Cardiac fibroblast (primary cell): ENCODE measurements at places on chromosomes 1 and 21.

GRCh38 chr1:49906365-49906764 is 117.4 kb downstream of the AGBL4 start:
- no peak for DNase-seq

GRCh38 chr1:1540090-1540817 is at the start of gene TMEM240:
Gene TMEM240, minus strand, starts transcription at chr1:1540624. Its CDS starts 278 bp downstream, at chr1:1540346.
- DNase-seq: peak; percentile 74

DNA sequence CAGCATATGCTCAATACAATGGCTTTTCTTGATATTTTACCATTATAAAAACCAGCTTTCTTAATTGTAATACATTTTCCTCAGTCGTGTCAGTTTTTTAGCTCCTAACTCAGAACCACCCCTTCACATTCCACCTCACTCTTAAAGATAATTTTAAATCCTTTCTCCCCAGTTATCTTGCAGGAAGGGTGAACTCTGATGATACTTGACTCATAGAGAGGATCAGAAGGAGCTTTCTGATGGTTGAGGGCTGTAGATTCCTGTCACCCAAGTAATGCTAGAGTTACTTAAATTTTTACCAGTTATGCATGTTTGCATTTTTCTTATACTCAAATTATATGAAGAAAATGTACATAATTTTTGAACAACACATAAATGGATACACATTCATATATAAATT is 233.7 kb downstream of the NCAM2 start:
- DNase-seq: no peak

DNA sequence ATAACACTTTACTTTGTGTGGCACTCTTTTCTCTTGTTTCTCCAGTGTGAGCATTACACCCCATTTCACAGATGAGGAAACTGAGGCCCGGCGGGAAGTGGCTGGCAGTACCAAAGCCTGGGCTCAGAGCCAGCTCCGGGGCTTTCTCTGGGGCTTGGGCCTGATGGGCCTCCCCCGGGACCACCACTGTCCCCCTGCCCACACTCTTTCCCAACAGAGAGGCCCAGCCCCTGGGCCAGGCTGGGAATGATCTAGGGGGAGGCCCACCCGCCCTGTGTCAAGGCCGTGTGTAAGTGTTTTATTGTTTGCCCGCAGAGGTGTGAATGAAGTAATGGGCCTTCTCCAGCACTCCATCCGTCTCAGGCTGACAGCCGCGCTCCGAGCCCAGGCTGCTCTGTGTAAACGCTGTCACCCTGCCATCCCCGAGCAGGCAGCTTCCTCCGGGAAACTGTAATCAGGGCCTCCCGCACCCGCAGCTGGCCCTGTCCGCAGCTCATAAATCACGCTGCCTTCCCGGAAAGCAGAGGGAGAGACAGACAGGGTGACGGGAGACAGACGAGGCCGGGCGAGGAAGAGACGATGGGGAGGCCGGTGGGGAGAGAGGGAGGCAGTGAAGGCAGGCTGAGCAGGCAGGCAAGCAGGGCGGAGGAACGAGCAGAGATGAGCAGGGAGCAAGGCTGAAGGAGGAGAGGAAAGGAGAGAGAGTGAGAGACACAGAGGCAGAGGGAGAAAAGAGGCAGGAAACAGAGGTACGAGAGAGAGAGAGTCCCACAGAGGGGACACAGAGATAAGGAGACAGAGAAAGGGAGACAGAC is 109.7 kb upstream of the ZBTB40 start:
- peak; percentile 60 for DNase-seq

- DNase-seq: peak; percentile 16
Measured at GRCh38 chr1:56375326-56375804, 204.0 kb downstream of the PLPP3 start.

GRCh38 chr1:247270003-247270402 is 14.1 kb downstream of the VN1R5 start:
- no peak for DNase-seq

GRCh38 chr1:58459911-58460310 is 86.6 kb downstream of the OMA1 start:
- DNase-seq: no peak

- no peak for DNase-seq
Measured at GRCh38 chr1:245580651-245581050, 425.9 kb downstream of the KIF26B start.

- DNase-seq: no peak
Measured at GRCh38 chr1:62897788-62898187, 113.9 kb downstream of the ATG4C start.

DNA sequence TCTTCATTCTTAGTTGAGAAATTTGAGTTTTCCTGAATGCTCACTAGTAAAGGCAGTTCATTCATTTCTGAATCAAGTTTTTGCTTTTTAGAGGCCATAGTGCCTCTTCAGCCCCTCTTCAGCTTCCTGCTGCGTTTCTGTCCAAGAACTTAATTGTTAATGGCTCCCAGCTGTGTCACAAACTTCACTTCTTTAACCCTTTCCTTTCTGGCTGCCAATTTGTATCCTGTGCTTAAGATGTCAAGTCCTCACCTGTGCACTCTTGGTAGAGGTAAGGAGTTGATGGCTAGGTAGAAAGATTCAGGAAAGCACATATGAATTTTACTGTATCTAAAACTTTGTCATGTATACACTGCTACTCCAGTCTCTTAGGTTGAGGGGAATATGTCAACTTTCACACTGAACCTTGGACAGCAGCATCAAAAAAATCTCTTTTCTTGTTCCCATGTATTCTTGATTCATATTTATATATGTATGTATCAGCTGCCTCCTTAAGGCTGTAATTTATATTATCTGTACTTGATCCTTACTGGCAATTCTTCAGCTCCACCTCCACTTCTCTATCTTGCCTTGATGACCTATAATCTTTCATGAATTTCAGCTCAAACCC is 612.8 kb downstream of the LMO4 start:
- no peak for DNase-seq

DNA sequence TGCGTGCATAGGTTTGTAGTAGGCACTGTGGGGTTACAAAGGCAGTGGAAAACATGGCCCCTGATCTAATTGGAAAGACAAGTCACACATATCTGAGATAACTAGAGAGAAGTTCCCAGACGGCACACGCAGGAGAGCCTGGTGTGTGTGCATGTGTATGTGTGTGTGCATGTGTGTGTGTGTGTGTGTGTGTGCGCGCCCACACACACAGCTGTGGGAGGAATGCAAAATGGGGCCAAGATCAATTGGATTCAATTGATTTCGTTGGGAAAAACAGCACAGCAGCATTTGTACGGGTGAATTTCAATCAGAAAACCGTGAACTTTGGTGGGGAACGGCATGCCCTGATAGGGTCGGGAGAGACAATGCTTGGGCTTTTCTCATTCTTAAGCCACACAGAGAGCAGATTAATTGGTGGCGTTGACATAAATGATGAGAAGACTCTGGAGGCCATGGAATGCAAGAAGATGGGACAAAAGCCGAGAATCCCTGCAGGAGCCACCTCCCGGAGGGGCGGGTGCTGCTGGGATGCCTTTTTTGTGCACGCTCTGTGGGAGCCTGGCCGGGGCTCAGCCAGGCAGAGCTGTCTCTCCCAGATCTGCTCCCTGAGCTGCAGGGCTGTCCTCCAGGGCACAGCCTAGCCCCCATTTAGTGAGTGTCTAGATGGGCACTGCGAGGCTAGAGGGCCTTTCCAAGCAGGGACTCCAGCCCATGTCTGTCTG is 322.0 kb downstream of the CAMTA1 start:
- DNase-seq: no peak

DNA sequence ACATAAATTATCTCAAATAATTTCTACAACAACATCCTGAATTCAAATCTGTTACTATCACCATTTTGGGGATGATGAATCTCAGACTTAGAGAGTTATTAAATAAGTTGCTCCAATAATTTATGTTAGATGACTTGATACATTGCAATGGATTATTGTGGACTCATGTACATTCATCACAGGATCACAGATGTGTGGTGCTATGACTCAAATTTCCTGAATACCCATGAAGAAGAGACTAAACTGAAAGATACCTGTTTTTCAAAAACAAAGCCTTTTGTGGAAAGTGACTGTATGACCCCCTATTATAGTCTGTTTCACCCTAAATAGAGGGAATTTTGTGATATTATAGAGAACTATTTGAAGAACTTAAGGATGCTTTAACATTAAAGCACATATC is 315.0 kb downstream of the PLA2G4A start:
- no peak for DNase-seq

DNA sequence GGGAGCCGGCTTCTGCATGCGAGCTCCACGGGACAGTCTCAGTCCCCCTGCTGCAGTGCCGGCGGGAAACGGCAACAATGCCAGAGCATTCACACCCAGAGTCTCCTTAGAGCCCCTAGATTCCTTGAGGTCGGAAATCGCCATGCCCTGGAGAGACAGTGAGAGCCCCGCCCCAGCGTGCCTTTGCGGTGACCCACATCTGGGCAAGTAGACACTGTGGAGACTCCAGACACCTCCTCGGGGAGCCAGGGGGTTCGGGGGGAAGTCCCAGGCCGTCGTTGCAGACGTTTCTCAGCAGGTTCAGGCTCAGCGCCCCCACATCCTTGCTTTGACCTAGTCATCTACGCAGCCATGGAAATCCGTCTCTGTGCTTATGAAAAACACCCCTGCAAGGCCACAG is 81.3 kb upstream of the ARHGEF16 start:
- DNase-seq: no peak

GRCh38 chr1:213564215-213564659 is 423.5 kb upstream of the PROX1 start:
- DNase-seq: no peak

DNA sequence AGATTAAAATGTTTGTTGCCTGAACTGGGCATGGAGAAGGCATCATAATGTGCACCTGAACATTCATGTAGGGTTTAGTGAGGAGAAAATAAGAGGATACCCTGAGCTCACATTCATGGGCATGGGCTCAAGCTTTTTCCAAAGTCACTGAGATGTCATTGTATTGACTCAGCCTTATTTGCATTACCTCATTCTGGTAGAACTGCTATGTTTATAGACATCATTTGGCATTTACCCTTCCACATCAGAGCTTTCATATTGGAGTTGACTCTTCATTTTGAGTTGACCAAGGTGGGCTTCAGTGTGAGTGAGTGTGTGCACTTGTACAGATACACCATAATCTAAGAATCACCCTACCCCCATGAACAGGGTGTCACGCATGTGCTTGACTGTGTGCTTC is 143.2 kb downstream of the PBX1 start:
- peak; percentile 47 for DNase-seq

GRCh38 chr1:215375381-215375780 is 191.7 kb upstream of the KCTD3 start:
- no peak for DNase-seq

- DNase-seq: peak; percentile 79
Measured at GRCh38 chr1:66503841-66504470, 30.0 kb upstream of the SGIP1 start.

DNA sequence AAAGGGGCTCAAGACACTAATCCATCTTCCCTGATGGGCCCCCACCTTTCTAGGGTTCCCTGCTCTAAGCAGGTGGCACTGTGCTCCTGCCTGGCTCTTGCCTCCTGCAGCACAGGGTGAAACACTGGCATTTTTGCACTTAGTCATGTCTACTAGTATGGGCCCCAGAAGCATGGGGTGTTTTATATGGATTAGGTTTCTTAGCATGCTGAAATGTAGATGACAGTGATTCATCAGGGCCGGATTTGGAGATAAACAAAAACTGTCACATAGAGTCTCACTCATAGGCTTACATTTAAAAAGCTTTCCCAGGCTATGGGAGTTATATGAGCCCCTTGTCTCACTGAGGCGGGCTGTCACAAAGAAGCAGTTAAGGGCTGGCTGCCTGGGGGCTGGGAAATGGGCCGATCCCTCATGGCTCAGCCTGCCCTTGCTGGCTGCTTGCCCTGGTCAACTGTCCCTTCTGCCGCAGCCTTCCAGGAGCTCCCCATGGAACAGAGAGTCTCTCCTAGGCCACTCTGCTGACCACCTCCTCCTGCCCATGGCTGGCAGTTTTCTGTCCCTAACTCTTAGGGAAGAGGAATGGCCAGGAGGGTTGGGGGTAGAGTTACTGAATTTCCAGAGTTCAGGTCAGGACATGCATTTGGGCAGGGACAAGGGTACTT is 6.5 kb downstream of the GALNT2 start:
- DNase-seq: no peak

GRCh38 chr1:67839826-67840225 is 6.6 kb upstream of the GNG12 start:
- no peak for DNase-seq

DNA sequence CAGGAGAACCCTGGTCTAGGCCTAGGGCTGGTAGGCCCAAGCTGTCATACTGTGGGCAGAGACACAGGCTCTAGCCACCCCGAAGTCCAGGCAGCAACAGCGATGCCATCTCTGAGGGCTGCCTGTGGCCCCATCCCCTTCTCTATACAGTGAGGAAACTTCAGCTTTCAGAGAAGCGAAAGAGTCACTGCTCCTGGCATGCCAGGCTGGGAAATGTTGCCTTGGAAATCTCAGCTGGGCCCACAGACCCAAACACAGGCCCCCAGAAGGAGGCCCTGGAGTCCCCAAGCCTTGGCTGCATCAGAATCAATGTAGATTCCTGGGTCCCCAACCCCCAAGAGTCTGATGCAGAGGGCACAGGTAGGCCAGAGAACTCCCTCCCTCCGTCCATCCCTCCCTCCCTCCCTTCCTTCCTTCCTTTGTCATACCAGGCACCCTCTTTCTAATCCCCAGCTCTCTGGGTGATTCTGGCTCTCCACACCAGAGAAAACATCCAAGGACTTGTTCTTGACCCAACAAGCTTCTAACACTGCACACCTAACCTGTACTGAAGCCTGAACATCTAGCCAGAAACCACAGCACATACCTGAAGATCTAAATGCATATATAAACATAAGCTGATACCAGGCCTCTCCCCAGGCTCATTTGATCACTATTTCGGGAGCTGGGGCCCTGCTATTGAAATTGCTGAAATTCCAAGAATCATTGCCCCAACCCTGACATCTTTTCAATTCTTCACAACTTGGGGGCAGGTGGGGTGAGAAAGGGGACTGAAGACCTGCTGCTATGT is 143.2 kb upstream of the EDN2 start:
- no peak for DNase-seq

- DNase-seq: no peak
Measured at GRCh38 chr1:66000033-66000637, 207.4 kb downstream of the PDE4B start.
